ENCODE measurements at places on chromosomes 2 and 18.

DNA sequence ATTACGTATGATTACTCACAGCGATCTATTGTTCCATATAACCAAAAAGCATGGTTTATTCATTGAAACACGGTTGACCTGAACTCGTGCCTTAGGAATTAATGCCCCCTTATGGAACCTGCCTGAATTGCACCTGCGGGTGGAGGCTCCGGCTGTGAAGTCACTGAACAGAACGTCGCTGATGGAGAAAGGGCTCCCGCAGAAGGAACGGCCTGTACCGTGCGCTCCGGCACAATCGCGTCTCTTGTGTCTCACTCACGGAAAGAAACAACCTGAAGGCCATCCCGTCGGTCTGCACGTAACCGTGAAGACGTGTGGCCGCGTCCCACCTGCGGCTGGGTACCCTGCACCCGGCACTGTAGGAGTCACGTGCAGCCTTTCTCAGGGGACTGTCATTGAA lies 133.1 kb downstream of the NFATC1 start:
- peak; percentile 53 for DNase-seq

DNA sequence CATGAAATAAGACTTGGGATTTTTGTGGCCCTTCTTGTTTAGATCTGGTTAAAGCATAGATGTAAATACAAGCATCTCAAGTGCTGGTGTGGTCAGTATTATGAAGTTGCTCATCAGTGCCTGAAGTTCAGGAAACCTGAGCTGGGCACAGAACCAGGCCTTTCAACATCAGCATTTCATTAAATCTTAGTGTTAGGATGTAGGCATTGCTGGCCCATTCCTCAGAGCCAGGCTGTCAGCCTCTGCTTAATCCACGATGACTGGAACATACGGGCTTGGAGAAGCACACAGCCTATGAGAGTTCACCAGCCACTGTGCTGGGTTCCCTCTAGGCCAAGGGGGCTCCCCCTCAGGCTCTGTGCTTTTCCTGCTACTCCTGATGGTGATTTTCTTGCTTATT lies 270.2 kb downstream of the EN1 start:
- no peak for DNase-seq

GRCh38 chr2:12642332-12642731 lies 74.4 kb upstream of the TRIB2 start:
- DNase-seq = no peak

DNA sequence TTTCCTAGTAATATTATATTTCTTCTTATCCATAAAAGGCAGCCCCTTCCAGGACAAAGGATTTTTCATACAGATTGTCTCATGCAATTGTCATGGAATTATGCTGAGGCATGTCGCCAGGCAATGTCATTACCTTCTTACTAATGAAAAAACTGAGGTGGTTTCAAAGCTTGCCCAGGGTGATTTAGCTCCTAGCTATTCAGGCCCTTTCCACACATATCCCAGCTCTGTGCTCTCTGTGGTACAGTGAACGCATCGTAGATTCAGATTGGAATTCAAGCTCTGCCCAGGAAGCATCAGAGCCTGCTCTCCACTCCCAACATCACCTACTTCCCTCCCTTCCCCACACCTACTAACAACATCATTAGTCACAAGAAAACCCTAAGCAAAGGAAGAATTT lies 60.1 kb downstream of the ATP8B1 start:
- no peak for DNase-seq

DNA sequence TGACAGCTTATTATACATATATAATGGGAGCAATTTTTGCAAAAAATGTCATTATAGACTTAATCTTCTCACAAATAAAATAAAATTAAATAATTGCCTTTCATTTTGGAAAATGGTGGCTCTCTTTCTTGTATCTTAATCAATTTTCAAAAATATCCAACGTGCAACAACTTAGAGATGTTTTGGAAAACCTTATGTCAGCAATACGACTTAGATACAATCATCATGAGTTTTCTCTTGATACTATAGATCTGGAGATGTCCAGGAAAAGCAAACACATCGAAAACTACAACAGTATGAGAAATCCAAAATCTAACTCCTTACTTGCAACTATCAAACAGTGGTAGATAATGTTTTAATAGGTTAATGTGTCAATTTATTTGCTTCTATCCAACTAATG lies 1529.0 kb downstream of the LRP1B start:
- DNase-seq = no peak

Data from activated effector memory CD4-positive, alpha-beta T cell treated with Interleukin-2 at 50 U/mL for 16 hours (primary cell).